Cortex of kidney (tissue), 1 donor: ENCODE measurements at places on chromosomes 1 and 21.

DNA sequence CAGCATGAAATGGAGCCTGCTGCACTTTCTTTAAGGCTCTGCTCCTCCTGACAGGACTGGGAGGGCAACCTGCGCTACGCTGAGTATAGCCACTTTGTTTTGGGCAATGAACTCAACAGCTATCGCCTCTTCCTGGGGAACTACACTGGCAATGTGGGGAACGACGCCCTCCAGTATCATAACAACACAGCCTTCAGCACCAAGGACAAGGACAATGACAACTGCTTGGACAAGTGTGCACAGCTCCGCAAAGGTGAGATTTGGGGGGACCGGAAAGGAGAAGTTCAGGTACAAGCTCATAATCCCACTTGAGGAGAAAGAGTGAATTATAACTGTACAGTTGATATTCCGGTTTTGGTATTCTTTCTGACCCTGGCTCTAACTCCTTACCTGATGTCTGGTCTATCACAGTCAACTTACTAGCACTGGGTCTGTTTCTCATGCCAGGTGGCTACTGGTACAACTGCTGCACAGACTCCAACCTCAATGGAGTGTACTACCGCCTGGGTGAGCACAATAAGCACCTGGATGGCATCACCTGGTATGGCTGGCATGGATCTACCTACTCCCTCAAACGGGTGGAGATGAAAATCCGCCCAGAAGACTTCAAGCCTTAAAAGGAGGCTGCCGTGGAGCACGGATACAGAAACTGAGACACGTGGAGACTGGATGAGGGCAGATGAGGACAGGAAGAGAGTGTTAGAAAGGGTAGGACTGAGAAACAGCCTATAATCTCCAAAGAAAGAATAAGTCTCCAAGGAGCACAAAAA lies 5.4 kb downstream of the ANGPTL7 start:
- no peak for DNase-seq

DNA sequence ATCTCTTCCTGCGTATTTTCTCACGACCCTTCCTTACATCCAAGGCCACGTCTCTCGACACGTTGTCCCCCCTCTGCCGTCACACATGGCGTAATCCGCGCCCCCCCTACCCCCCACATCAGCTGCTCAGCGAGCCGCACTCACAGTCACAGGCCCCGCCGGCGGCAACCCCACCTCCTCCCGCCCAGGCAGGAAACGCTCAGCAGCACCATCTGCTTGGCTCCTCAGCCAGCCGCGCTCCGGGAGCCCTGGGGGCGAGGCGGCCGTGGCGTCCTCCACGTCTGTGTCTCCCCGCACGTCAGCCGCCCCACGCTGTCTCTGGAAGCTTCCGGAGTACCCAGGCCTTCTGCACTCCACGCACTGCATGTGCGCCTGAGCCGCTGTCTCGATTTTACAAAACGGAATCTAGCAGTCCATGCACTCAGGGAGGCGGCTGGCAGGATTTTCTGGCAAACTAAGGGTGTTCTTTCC lies 64.6 kb downstream of the SIK1 start:
- DNase-seq = no peak

- DNase-seq = no peak
Observed at GRCh38 chr1:8510041-8510823, 192.3 kb downstream of the SLC45A1 start.

- DNase-seq = no peak
Observed at GRCh38 chr1:178704833-178705232, 20.2 kb upstream of the RALGPS2 start.

DNA sequence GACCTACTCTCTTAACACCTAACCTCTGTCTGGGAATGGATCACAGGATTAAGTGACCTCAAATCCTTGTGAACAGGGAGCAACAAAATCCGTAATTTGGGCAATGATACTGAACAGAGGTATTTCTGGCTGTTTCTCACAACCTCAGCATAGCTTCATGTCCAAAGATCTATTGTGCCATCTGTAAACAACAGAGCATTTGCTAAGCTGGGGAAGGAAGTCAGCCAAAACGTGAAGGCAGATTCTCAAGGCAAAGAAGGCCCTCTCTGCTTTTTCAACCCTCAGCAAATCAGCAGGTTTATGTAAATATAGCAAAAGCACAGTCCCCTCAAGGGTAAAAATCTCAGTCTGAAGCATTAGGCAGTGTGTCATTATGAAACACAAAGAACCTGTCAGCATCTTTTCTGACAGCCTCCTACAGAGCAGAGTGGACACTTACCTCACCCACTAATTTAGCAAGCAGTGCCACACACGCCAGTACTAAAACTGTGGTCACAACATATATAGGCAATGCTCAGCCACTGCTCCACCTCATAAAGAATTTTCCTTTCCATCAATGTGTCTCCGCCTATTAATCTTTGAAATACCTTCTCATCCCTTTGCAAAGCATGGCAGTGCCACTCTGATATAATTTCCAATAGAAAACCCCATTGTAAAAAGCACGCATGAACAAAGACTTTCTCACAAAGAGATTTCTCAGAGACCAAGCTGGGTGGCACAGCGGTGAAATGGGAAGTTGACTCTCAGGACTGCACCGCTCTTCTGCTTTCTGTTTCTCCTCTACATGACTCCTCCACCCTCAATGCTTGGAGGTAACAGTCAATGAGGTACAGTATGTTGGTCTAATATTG lies 188.0 kb downstream of the RERE start:
- no peak for DNase-seq

DNA sequence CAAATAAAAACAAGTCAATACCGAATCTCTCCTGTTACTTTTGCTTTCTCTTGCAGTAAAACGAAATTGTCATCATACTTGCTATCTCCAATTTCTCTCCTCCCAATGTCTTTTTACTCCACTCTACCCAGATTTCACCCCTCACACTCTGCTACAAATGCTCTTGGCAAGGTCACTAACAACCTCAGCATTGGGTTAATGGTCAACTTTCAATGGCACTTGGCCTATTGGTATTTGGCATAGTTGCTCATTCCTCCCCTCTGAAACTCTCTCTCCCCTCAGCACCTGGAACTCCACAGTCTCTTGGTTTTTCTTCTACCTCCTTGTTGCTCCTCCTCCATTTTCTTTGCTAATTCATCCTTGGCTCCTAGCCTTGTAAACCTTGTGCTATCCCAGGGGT lies 367.3 kb downstream of the PTPRU start:
- no peak for DNase-seq

DNA sequence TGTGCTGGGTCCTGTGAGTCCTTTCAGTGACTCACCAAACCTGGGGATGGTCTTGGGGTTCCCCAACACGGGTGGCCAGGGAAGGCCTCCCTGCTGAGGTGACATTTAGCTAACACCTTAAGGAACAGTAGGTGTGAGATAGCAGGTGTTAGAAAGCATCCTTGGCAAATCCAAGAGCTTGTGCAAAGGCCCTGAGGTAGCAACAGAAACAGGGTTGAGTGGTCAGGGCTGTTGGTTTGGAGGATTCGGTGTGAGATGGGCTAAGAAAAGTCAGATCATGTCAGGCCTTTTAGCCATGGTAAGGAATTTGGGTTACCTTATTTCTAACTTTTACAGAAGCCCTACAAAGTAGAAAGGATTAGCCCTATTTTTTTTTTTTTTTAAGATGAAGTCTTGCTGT lies 343.0 kb downstream of the CAMTA1 start:
- DNase-seq = no peak

DNA sequence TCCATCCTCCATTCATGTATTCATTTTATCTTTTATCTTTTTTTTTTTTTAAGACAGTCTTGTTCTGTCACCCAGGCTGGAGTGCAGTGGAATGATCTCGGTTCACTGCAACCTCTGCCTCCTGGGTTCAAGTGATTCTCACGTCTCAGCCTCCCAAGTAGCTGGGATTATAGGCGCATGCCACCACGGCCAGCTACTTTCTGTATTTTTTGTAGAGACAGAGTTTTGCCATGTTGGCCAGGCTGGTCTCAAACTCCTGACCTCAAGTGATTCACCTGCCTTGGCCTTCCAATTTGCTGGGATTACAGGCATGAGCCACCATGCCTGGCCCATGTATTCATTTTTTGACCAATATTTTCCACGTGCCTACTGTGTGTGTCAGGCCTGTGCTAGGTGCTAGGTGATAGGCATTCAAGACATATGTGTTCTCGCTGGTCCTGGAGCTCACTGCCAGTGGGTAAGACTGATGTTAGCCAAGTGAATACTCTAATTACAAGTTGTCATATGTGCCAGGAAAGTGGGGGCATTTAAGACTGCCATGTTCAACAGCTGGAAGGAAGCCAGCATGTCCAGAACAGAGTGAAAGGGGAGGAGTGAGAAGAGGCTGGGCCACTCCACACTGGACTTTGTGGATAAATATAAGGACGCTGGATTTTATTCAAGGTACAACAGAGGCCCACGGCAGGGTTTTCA lies 5.3 kb upstream of the CELSR2 start:
- DNase-seq = no peak

DNA sequence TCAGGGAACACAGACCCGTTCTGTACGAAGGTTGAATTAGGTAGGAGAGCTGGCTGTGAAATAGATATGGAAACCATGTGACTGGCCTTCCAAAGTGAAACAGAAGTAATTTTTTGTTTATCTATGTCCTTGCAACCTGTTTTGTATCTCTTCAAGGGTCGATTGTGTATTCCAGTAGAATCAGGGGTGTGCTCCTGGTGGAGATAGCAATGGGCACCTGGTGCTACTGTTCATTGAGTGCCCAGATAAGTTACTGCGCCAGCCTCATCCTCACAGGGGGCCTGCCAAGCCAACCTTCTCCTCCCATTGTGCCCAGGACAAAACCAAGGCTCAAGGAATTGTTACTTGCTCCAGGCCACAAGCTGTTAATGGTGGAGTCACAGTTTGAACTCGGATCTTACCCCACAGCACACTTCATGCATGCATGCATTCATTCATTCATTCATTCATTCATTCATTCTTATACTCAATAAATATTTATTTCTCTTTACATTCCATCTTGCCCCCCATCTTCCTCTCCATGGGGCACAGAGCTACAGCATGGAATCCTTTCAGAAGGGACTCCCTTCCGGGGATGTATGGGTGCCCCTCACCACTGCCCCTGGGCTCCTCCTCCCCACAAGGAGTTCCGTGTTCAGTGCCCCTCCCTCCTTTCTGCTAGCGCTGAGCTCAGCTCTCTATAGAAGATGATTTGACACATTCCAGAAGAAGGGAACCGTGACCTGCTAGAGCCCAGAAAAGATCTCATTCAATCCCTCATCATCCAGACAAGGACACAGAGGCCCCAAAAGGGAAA lies 24.0 kb downstream of the ADORA1 start:
- DNase-seq = no peak

DNA sequence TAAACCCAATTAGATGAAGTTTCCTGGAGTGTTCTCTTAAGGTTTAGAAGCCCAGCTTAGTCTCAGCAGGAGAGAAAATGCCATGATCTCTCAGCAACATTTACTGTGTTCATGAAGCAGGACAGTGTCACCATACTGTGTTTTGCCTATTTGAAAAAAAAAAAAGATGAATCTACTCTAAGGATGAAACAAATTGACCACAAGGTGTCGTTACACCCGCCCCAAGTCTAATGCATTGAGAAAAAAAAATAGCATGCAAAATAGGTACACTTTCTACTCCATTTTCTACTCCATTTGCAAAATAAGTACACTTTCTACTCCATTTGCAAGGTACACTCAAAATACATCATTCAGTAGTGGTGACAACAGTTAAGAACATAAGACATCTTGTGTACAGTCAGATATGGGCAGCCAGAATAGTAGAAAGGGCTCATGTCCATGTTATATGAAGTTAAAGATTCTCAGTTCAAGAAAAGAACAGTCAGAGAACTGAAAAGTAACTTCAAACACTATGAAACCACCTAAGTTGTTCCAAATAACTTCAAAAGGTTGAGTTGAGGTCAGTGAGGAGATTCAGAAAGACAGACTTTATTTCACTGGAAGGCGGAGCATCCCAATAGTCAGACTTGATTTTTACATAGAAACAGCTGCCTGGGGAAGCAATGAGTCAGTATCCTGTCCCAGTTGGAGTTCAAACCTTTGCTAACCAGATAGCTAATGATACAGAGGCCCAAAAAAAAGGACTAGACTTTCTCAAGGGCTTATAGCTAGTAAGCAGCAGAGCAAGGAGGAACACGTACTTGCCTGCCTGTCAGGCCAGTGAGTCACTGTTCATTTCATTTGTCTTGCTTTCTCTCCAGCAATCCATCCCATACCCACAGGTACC lies 13.3 kb downstream of the PLPPR5 start:
- DNase-seq = no peak

DNA sequence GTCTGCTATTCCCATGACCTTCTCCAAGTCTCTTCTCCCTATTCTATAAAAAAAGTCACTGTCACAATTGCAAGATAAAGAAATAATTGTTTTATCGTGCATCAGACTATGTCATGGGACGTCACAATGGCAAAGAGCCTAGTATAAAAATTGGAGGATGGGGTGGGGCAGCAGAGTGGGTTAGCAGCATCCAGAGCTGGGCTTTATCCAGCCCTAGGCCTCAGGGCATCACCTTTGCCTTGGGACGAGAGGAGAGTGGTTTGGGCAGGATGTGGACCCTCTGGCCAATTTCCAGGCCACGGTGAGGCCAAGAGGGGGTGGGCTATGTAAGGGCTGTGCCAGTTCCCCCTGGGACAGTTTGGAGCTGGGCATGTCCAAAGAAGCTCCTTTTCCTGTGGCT lies 25.7 kb downstream of the WNT4 start:
- DNase-seq = no peak

DNA sequence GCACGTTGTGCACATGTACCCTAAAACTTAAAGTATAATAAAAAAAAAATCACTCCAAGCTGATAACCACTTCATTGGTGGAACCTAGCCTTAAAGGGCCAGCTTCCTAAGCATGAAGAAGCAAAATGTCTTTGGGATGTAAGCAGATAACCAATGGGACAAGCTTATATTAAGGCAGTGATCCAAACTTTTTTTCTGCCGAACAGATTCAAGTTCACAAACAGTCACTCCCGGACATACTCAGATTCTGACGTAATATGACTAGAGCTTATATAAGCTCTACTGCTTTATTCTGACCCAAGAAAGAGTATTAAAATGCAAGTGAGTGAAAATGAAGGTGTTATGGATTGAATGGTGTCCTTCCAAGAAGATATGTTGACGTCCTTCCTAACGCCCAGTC lies 44.9 kb upstream of the HIVEP3 start:
- DNase-seq = no peak

DNA sequence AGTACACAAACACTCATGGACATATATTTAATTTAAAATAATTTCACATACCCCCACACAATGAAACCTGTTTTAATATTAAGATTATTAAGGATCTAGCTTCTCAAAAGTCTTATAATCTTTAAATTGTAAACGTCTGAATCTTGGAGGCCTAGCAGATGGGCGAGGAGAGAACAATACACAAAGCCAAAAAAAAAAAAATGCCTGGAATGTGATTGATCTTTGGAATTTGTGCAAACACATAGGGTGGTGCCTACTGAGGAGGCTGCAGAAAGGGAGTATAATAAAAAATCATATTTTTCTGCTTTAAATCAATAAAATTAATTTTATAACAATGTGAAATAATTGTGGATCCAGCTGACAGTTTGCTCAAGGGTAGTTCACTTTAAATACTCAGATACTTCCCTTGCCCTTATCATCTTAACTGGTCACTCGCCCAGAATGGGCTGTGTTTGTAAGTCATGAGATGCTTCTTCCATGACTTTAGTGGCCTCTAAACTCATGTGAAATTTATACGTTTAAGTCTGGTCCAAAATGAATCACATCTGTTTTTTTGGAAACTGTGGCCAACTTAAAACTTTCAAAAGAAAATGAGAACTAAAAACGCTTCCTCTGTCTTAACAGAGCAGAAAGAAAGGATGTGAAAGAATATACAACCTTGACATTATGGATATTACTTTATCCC lies 802.8 kb upstream of the CXADR start:
- no peak for DNase-seq

- DNase-seq = no peak
Observed at GRCh38 chr1:86748622-86749373, 44.4 kb downstream of the SH3GLB1 start.

- DNase-seq = no peak
Observed at GRCh38 chr1:237032029-237032428, 10.0 kb upstream of the RYR2 start.
